ENCODE measurements at places on chromosomes 16 and 17.

DNA sequence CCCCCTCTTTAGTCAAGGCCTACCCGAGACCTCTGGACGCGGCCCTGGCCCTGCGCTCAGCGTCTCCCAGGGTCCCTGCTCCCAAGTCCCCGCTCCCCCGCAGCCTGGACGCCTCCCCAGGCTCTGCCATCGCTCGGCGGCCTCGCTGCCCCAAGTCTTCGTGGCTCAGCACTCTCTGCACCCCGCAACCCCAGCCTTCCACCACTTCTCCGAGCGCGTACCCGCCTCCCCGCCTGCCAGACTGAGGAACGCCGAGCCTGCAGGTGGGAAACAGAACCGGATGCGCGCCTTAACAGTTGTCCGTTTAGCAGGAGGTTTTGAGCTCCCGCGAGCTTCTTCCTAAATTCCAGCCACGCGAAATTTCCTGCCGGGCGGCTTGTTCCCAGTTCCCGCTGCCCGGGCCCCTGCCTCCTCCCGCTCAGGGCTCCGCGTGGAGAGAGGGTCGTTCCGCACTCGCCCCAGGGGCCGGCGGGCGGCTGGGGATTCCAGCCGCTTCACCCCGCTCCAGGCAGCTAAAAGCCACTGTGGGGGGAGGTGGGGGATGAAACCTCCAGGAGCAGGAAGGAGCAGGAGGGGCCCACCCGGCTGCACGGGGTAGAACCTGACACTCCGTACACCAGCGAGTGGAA is 87.7 kb downstream of the KCNJ12 start:
- DNase-seq: no peak

- no peak for DNase-seq
Measured at GRCh38 chr16:48136547-48137360, 19.0 kb downstream of the ABCC12 start.

DNA sequence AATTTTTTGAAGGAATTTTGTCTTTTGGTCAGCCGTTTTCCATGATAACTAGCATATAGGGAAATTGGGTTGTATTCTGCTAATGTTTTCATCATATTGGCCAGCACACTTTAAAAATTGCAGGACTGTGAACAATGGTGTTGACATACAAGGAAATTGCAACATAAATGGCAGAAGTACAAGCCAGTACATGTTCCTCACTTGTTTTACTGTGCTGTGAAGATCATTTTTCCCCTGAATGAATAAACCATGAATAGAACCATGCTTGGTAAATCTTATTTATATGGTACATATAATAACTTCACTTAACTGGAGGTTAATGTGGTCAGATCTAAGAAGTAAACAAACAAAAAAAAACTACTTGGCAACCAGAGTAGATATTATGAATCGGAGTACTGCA is 22.8 kb downstream of the OMG start:
- DNase-seq: no peak

- no peak for DNase-seq
Measured at GRCh38 chr17:65762973-65763372, 201.5 kb upstream of the AXIN2 start.

GRCh38 chr17:34371405-34372100 is 8.5 kb upstream of the CCL1 start:
- no peak for DNase-seq

- no peak for DNase-seq
Measured at GRCh38 chr17:42294469-42295398, 6.4 kb downstream of the STAT5A start.

- no peak for DNase-seq
Measured at GRCh38 chr17:78316867-78317789, 42.7 kb downstream of the SOCS3 start.

GRCh38 chr16:86511317-86512161 is 1.2 kb downstream of the FOXF1 start:
- no peak for DNase-seq

DNA sequence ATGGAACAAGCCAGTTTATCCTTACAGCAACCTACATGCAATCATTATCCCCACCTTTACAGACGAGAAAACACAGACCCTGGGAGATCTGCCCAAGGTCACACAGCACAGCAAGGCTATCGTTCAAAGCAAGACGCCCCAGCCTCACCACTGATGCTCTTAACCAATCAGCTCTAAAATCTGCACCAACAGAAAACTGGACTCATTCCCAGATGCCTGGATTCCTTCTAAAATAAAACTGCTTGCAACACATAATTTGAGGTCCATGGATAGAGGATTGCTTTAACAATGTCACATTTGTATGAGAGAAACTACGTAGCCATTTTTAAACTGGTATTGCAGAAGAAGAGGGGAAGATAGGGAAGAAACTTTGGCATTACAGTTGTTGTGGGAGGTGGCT is 6.8 kb downstream of the COTL1 start:
- no peak for DNase-seq

DNA sequence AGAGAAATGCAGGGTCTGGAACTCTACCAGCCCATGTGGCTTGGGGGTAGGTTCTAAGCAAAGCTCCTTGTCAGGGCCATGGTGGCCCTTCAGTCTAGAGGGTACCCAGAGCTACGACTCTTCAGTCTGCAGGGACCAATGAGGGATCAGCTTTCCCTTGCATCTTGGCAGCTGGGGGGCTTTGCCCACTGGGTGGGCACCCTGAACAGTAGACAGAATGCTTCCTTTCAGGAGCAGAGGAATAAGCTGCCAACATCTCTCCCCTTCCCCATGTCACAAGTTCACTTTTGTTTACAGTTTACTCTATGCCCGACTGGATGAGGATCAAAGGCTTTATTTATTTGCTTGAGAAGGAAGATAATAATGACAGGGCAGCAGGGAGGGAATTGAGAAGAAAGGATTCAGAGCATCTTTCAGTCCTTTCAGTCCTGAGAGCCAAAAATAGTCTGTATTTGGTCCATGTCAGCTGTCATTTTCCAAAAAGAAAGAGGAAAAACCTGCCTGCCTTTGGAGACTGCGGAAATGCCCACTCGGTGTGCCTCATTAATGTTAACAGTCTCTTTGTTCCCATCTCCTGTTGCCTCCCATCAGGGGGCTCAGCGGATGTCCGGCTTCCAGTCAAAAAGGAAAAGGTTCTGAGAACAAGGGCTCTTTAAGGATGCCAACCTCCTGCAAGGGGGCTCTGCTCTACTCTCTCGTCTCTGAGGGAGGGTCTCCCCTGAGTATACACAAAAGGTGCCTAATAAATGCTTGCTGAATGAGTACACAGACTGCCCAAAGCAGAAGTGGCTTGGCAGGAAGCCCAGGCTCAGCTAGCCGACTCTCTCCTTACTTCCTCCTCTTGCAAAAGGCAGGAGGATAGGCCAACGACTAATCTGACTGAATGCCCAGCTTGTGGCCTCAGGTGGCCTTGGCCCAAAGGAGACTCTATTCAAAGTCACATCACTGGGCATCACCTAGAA is 17.1 kb downstream of the TRAF4 start:
- no peak for DNase-seq

GRCh38 chr17:42358434-42358833 is 29.8 kb downstream of the STAT3 start:
- DNase-seq: no peak

- DNase-seq: no peak
Measured at GRCh38 chr16:68376590-68376989, 65.8 kb downstream of the PRMT7 start.

- DNase-seq: no peak
Measured at GRCh38 chr17:9536061-9536460, 39.6 kb downstream of the STX8 start.

DNA sequence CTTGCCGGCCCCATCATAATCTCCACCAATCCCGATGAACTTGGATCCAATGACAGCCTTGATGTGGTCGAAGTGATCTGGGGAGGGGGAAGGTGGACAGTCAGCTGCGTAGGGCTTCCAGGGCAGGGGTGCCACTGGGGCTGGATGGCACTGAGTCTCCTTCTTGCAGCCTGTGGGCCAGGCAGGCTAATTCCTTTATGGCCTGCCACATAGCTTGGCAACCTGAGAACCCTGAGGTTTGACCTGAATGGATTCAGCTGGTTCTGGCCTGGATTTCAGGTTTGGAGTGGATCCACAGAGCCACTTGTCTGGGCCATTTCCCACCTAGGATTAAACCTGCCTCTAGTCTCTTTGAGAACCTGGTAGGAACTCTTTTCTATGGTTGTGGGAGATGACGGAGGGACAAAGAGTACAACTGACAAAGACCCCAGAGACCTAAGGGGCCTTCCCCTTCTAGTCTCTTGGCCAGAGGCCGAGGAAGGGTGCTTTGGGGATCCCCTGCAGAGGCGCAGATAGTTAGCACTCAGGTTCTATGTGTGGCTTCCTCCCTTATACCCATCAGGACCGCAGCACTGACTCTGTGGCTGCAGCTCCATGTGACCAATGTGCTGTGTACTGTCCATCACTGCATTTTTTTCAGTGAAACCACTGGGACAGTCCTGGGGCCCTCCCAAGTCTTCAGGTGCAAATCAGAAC is 9.2 kb upstream of the DPEP3 start:
- no peak for DNase-seq

DNA sequence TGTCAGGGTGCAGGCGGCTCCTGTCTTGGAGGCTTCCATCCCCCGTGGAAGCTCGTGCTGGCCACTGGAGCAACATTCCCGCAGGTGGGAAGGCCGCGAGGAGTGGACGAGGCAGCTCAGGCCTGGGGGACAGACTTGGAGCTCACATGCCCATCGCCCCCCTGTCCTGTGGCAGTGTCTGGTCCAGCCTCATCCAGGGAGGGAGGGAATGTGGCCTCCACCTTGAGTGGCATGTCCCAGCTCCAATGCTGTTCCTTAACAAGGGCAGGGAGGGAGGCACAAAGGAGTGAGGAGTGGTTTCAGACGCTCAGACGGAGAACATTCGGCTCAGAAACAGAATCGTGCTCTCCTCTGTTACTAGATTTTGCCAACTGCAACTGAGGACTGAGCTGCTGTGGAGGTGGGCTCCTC is 159.4 kb upstream of the CHMP6 start:
- DNase-seq: no peak

GRCh38 chr17:57735707-57736106 is 9.4 kb downstream of the CCDC182 start:
- no peak for DNase-seq

- no peak for DNase-seq
Measured at GRCh38 chr17:49061524-49061943, 64.3 kb downstream of the IGF2BP1 start.

DNA sequence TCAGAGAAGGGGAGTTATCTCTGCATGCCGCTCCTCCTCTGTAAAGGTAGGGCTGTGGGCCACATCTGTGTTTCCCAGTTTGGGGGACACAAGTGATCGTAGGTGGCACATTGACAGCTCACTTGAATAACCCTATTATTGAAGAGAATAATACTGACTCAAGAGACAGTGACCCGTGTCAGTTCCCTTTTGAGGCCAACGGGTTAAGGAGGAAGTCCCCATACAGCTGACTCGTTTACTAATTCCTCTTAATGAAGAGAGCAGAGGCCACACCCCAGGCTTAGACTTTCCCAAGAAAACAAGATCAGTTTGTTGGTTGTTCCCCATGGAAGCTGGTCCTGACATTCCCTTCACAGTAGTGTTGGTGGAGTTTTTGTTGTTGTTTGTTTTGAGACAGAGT is 33.0 kb downstream of the IL4R start:
- no peak for DNase-seq

- no peak for DNase-seq
Measured at GRCh38 chr16:2950773-2951172, 13.3 kb upstream of the KREMEN2 start.

- DNase-seq: no peak
Measured at GRCh38 chr16:84058211-84058610, 15.6 kb upstream of the SLC38A8 start.

DNA sequence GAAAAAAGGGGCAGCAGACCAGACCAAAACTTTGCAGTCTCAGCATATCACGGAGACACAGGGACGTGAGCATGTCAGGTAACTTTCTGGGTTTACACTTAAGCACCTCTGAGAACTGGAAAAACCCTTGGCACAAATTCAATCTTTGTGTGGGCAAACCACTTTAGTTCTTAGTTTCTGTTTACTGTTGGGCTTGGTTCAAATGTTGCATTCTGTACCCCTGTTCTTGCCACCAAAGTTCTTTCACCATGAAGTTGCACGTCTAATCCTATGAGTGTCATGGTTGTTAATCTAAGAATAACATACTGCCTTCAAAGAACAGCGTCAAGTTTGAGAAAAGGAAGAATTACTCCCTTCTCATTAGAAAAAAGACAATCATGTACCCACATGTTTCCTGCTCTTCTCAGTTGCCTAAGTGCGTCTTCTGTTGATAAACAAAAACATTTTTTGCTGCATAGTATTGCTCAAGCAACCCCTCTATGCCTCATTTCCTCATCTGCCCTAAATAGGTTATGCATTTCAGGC is 11.6 kb downstream of the KRT33A start:
- DNase-seq: no peak

GRCh38 chr17:47802341-47803022 is 19.1 kb downstream of the OSBPL7 start:
- peak; percentile 64 for DNase-seq

- DNase-seq: no peak
Measured at GRCh38 chr17:78129351-78130089, 965 bp upstream of the TMC6 start.

- DNase-seq: no peak
Measured at GRCh38 chr17:16676676-16677268, 13.3 kb upstream of the CCDC144A start.

DNA sequence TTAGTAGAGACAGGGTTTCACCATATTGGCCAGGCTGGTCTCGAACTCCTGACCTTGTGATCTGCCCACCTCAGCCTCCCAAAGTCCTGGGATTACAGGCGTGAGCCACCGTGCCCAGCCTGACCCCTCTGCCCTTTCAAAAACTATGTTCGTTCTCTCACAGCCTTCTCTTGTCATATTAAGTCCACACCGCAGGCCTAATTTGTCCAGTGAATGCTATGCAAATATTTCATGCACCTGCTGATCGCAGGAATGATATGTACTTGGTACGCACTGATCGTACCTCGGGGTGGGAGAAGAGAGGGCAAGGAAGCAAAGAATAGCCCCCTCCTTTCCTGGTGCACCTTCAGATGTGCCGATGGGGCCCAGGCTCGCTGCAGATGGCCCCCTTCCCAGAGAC is 3.0 kb upstream of the BIRC5 start:
- DNase-seq: no peak

- DNase-seq: no peak
Measured at GRCh38 chr16:30786115-30786935, 680 bp downstream of the ZNF629 start.

GRCh38 chr17:82835122-82835521 is 4.7 kb downstream of the ZNF750 start:
- DNase-seq: no peak

- DNase-seq: no peak
Measured at GRCh38 chr16:17063201-17064139, 407.3 kb downstream of the XYLT1 start.

DNA sequence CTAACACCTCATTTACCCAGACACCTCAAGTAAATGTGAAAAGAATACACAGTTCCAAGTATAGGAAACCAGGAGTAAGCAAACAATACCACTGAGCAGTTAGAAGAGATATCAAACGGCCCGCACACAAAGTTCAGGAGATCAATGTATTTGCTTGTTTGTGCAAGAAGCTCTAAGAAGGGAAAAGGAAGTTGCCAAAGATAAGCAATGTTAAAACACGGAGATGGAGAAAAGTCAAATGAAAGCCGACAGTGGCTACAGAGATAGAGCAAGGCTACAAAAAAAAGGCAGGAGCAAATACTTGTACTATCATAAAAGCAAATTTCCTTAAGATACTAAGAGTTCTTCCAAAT is 29.5 kb downstream of the PSME3IP1 start:
- no peak for DNase-seq

- no peak for DNase-seq
Measured at GRCh38 chr17:62125307-62125706, 60.2 kb upstream of the MED13 start.
